ENCODE measurements at places on chromosomes 3 and 15. TPM values are rescaled to one million over a fixed set of nuclear protein-coding genes. Genes with fewer than 3 reads are reported as not detected.

RBM5 gene
- 222 TPM for total RNA-seq

DNA sequence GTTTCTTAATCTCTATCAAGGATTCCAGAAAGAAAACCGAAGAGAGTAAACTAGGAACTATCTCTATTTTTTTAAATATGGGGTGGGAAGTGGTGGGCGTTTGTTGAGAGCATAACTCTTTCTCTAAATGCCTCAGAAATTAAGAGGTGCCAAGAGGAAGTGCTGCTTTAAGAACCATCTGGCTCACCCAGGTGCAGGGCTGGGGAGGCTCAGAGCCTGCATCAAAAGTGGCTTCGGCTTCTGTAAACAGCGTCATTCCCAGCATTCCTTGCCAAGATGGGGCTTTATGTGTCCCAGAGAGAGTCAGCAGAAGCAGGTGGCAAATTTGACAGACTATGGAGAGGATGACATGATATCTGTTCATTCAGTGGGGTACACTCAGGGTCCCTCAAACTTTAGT is 123.3 kb upstream of the BFSP2 start:
- H3K36me3 ChIP-seq = no peaks in the 10 kb centered on the region
- H3K27me3 ChIP-seq = no peaks in the 10 kb centered on the region
- H3K27ac ChIP-seq = no peak overlapping the region
- no peak for DNase-seq

- H3K36me3 ChIP-seq = no peaks in the 10 kb centered on the region
- no peak overlapping the region for H3K27ac ChIP-seq
- no peak overlapping the region for H3K4me3 ChIP-seq
- DNase-seq = no peak
These were observed 81.6 kb downstream of the LRRC49 start for GRCh38 chr15:70974004-70974832.

- DNase-seq = no peak
- H3K27me3 ChIP-seq = no peaks in the 10 kb centered on the region
- no peak overlapping the region for H3K27ac ChIP-seq
These were observed 72.1 kb downstream of the IL1RAP start for GRCh38 chr3:190585805-190586630.

DNA sequence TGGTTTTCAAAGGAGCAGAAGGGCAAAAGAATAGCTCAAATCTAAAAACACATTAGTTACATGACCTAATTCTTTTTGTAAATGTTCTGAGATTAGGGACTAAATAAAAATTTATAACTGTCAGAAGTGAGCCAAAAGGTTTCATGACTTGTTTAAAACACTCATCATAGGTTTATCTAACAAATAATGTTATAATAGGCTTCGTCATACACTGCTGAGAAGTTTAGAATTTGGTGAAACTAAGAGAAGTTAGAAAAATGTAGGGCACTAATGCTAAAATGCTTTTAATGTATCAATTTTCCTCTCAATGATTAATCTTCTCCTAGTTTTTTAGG is 468.8 kb upstream of the CDIN1 start:
- no peak for DNase-seq
- H3K4me1 ChIP-seq = peaks cover 18% of the 10 kb centered on the region
- H3K27ac ChIP-seq = no peak overlapping the region
- no peak overlapping the region for H3K4me3 ChIP-seq

DNA sequence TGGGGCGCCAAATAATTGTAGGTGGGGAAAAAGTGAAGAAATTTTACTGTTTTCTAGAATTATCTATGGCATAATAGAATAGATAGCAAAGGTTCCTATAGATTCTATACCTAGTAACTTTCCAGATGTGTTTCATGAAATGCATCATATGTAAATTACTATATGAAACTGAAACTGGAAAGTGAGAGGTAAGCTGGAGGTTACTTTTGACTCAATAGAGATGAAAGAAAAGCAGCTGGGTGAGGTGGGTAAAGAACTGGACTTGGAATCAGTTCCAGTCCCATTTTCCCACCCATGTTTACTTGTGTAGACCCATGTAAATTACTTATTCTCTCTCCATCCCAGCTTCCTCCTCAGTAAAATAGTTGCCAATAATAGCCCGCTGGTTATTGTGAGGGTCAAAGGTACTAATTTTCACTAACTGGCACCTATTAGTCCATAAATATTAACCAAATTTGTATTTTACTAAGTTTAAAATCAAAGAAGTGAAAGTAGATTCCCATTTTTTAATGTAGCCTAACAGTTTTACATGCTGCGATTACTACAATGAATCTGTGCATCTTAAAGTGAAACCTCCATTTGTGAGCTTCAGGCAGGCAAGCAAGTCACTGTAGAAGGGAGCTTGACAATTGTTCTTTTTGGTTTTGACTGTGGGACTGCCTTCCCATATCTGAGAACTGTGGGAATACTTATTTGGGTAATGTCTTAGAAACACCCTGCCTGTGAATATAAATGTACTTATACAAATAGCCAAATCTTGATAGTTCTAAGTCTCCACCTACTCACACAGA is 312.1 kb downstream of the SLC9A9 start:
- H3K27ac ChIP-seq = no peak overlapping the region
- H3K27me3 ChIP-seq = no peaks in the 10 kb centered on the region
- H3K36me3 ChIP-seq = no peaks in the 10 kb centered on the region
